PC-3 (cell line): ENCODE measurements at places on chromosomes 16 and 17. TPM values are rescaled to one million over a fixed set of nuclear protein-coding genes. Genes with fewer than 3 reads are reported as not detected.

The GNG13 gene
- not detected in 2 replicates for total RNA-seq

The FOXJ1 gene
- 0.26 and 0.69 TPM in 2 replicates for total RNA-seq

The TBC1D3C gene
- not detected in 2 replicates for total RNA-seq

The MAFG gene
- total RNA-seq = 22.9 and 37.5 TPM in 2 replicates

The CNTROB gene
- total RNA-seq = 27.5 and 40.5 TPM in 2 replicates

The PRR35 gene
- not detected in 2 replicates for total RNA-seq

The MMP25 gene
- 0.29 and 0.51 TPM in 2 replicates for total RNA-seq

The SNRNP25 gene
- total RNA-seq = 45.8 and 62.2 TPM in 2 replicates

The MMD gene
- total RNA-seq = 10.9 and 24.1 TPM in 2 replicates

The HEATR9 gene
- not detected in 2 replicates for total RNA-seq

The TBC1D3E gene
- not detected in 2 replicates for total RNA-seq

The KRTAP4-9 gene
- not detected in 2 replicates for total RNA-seq

The CYGB gene
- total RNA-seq = 0.40 and 0.62 TPM in 2 replicates

The KIF19 gene
- not detected in 2 replicates for total RNA-seq

The P2RX1 gene
- not detected in 2 replicates for total RNA-seq

The NETO2 gene
- total RNA-seq = 40.6 and 43.7 TPM in 2 replicates

The TPSG1 gene
- total RNA-seq = not detected in 2 replicates

The INCA1 gene
- total RNA-seq = not detected in 2 replicates

The RNF222 gene
- total RNA-seq = 0.07 TPM in 1 of 2 replicates, not detected in the other

The PLEKHH3 gene
- total RNA-seq = 20.1 and 27.8 TPM in 2 replicates

The TBC1D3I gene
- 0.07 TPM in 1 of 2 replicates, not detected in the other for total RNA-seq

The TCAP gene
- total RNA-seq = 0.12 and 0.51 TPM in 2 replicates

The ZNF205 gene
- 19.0 and 27.0 TPM in 2 replicates for total RNA-seq

The PNMT gene
- 1.2 and 1.4 TPM in 2 replicates for total RNA-seq

The KRT32 gene
- total RNA-seq = 1.5 TPM in 2 replicates

The PIRT gene
- total RNA-seq = not detected in 2 replicates

The POLR3K gene
- 20.3 and 30.2 TPM in 2 replicates for total RNA-seq

The NRN1L gene
- total RNA-seq = not detected in 2 replicates

The ASGR2 gene
- total RNA-seq = not detected in 2 replicates

The CHST4 gene
- not detected in 2 replicates for total RNA-seq

The WFDC1 gene
- total RNA-seq = 0.15 TPM in 1 of 2 replicates, not detected in the other

The KRT40 gene
- total RNA-seq = not detected in 2 replicates

The DHODH gene
- 10.6 and 11.1 TPM in 2 replicates for total RNA-seq

The SLC22A31 gene
- total RNA-seq = 5.6 and 8.4 TPM in 2 replicates

The SPNS2 gene
- total RNA-seq = 2.6 and 7.9 TPM in 2 replicates

The TMEM238L gene
- total RNA-seq = not detected in 2 replicates
